ENCODE measurements at places on chromosomes 12 and 14.

- no peak for DNase-seq
These were observed 723.7 kb downstream of the C12orf50 start for GRCh38 chr12:87305481-87305880.

DNA sequence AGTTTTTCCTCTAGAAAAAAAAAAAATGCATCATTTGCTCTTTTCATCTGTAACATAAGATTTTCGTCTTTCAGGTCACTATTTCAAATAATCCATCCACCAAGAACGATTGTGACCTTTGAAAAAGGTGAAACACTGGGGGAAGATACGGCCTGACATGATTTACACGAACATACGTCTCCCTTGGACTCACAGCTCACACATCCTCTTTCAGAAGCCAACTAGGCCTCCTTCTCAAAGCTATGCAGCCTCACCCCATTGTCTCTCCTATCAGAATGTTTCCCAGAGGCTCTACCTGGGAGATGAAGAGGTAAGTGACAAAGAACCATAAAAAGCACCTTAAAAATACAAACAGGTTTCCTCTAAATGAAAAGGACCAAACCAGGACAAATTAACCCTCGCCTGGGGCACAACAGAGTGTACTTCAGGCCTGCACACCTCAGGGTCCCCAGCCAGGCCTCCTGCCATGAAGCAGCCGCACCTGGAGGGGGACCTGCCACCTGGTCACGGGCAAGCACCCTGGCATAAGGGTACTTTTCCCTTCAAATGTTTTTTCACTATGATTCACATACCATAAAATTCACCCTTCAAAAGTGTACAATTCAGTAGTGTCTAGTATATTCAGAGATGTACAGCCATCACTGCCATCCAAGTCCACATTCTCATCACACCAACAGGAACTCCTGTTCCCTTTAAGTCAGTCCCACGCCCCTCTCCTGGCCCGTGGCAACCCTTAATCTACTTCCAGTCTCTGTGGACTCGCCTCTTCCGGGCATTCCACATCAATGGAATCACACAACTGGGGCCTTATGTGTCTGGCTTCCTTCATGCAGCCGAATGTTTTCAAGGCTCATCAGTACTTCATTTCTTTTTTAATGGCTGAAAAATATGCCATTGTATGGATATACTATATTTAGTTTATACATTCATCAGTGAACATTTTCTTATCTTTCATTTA is 5.4 kb downstream of the SLC15A4 start:
- DNase-seq, result no peak

- no peak for DNase-seq
These were observed 176.0 kb downstream of the GRIP1 start for GRCh38 chr12:66502911-66503310.

DNA sequence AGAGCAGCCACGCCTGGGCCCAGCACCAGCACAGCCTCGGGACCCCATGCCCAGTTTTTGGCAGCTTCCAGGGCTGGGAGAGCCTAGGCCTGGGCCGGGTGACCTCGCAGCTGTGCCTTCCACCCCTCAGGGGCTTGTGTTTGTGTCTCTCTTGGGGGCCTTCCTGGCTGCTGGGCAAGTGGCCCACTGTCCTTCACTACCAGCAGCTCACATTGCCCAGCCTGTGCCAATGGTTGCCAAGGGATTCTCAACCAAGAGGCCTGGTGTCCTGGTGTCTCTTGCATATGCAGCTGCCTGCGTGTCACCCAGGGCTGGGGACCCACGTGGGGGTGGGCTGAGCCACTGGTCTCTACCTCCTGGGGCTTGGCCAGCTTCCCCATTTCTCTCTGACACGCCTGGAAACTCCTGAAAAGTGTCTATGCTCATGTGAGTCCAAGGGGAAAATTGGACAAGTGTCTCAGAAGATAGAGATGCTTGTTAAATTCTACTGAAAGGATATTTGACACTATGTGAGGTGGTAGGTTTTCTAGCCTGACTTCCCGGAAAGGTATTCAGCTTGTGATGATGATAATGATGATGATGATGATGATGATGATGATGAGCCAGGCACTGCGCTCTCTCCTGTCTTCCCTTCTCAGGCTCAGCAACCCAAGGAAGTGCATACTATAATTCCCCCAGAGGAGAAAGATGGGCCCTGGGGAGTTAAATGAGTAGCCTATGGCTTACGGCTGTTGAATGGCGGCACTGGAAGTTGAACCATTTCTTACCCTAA is 48.8 kb upstream of the ESRRB start:
- DNase-seq, result no peak

GRCh38 chr12:66633676-66634075 is 45.2 kb downstream of the GRIP1 start:
- no peak for DNase-seq

GRCh38 chr14:32950584-32950983 is 11.9 kb downstream of the NPAS3 start:
- no peak for DNase-seq

DNA sequence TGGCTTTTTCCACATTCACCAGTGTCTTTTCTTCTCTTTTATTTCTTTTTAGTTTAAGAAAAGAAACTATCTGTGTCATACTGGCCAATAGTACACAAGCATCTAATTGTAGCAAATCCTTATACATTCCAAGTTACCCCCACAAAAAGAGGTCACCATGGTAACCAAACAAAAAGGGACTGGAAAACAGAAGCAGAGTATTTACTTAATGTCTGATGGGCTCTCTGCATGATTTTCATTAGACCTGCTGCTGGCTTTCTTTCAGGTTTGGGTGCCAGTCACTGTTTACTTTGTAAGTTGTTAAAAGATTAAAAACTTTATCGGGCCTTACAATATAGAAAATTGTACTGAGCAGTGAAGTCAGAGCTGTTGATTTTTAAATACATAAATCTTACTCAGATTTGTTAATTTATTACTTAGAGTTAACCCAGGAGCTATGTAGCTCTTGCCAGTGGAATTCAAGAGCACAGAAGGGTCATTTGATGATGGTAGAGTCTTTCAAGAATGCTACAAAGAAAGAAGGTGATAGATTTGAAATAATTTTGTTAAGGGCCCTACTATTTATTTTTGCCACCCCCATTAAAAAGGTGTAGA is 123.9 kb downstream of the BRMS1L start:
- no peak for DNase-seq

- no peak for DNase-seq
These were observed 12.2 kb upstream of the ARHGAP5 start for GRCh38 chr14:32064931-32065330.

DNA sequence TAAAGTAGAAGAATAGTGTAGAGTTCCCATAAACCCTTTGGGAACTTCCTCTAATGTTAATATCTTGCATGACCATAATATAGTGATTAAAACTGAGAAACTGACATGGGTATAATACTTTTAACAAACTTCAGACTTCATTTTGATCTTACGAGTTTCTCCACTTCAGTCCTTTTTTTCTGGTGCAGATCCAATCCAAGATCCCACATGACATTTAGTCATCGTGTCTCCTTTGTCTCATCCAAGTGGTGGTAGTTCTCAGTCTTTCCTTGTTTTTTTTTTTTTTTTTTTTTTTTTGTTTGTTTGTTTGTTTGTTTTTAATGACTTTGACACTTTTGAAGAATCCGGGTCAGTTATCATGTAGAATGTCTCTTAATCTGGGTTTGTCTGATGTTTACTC is 179.2 kb downstream of the CACNA1C start:
- no peak for DNase-seq

DNA sequence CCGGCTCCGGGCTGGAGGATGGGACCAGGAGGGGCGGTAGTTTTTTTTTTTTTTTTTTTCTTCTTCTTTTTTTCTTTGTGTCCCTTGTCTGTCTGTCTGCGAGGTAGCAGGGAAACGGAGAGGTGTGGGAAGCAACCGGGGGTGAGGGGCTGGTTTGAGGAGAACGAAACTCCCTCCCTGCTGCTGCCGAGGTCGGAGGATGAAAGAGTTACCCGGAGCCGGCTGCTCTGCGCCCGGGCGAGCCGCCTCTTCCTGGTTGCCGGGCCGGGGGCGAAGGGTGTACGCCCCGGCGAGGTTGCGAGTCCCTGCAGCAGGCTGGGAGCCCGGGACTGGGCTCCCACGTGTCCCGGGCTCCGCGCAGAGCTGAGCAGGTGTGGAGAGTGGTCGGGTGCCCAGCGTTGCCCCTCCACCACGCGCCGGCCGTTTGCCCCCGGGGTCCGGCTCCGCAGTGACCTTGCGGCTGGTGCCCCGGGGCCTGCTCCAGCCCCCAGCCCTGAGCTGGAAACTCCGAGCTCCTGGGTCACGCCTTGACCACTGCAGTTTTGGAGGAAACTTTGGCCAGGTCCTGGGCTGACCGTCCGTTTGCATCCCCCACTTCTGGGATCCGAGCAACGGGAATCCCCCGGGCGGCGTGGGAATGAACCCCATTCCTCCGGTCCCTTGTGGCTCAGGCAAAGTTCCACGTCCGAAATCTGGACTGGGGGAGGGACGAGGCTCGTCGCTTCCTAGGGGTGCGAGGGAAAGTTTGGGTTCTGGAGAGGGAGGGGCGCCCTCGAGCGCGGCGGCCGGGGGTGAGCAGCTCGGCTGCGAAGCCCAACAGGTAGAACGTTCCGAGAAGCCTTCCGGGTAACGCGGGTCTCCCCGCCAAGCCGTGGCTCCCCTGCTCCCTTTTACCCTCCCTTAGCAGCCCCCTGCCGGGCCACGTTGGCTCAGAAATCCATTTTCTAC is 1.3 kb downstream of the CHST11 start:
- no peak for DNase-seq
